CD4-positive, alpha-beta T cell treated with Interleukin-15 for 1 hour (primary cell): ENCODE measurements at places on chromosomes 7 and 10.

GRCh38 chr10:104032144-104032775 lies 53.4 kb downstream of the COL17A1 start:
- no peak for DNase-seq

DNA sequence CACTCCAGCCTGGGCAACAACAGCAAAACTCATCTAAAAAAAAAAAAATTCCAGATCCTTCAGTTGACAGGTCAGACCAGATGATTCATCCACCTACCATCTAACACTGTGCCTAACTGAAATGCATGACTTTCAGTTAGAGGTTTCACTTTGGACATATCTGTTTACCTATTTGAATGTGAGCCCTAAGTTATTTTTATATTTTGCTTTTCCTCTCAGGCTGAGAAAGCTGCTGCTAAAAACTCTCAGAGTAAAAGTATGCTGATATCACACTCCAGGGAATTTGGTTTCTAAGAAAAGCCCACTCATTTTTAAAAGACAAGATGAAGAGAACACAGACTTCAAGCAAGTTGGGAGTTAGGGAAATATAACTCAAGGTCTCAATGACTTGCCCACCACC lies 126.0 kb downstream of the SGMS1 start:
- no peak for DNase-seq

DNA sequence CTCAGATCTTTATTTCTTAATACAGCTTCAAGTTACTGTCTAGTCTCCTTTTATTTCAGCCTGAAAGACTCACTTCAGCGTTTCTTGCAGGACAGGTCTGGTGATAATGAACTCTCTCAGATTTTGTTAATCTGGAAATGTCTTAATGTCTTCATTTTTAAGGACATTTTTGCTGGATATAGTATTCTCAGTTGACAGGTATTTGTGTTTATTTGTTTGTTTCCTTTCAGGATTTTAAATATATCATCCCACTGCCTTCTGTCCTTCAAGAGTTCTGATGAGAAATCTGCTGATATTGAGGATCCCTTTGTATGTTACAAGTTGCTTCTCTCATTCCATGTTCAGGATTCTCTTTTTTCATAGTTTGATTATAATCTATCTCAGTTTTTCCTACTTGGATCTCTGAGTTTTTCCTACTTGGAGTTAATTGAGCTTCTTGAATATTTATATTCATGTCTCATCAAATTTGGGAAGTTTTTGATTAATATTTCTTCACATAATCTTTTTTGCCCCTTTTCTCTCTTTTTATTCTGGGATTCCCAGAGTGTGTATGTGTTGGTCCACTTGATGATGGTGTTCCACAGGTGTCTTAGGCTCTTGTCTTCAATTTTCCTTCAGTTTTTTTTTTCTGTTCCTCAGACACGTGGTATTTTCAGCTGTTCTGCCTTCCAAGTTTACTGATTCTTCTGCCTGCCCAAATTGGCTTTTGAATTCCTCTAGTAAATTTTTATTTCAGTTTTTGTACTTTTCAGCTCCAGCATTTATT lies 49.9 kb downstream of the PTEN start:
- no peak for DNase-seq

DNA sequence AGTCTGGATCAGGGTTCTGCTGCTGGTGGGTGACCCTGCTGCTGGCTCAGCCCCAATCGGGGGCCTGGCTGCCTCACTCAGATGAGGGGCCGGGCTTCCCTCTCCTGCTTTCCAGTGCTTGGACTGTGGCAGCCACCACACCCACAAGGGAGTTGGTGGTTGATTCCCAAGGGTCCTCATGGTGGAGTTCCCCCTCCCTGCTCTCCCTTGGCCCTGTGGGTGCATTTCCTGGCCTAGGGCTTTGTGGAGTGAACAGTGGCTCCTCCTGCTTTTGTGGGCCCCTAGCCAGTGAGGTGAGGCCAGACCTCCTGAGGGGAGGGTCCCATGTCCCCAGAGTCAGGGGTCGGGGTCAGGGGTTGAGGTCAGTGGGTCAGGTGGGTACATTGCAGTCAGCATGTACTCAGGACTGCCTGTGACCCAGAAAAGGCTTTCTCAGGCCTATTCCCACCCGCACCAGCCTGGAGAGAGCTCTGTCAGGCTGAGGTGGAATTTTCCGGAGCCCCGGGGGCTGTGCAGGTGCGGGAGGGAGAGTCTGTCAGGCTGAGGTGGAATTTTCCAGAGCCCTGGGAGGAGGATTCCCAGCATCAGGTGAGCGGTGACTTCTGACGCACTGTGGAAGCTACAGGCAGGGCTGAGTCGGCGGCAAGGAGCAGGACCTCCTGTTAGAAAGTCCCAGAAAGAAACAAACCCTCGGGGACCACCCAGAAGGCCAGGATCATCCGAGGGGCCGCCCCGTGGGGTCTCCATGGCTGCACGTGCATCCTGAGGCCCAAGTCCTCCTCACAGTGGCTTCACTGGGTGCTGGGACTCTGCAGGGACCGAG lies 94.4 kb upstream of the INSIG1 start:
- no peak for DNase-seq

DNA sequence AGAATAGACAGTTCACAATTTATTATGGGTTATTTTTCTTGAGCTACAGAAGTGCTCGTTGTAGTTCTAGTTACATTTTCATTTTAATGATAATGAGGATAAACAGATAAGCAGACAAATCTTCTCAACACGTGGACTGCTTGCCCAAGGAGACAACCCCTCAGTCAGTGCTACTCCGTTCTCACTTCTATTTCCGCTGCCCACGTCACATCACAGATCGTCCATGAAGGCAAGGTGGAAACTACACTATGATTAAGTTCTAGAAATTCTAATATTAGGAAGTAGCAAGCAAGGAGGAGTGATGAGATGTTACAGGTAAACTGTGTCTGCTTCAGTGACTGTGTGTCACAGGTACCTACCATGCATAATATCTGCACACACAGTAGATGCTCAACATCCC lies 210.5 kb downstream of the CHCHD3 start:
- no peak for DNase-seq

DNA sequence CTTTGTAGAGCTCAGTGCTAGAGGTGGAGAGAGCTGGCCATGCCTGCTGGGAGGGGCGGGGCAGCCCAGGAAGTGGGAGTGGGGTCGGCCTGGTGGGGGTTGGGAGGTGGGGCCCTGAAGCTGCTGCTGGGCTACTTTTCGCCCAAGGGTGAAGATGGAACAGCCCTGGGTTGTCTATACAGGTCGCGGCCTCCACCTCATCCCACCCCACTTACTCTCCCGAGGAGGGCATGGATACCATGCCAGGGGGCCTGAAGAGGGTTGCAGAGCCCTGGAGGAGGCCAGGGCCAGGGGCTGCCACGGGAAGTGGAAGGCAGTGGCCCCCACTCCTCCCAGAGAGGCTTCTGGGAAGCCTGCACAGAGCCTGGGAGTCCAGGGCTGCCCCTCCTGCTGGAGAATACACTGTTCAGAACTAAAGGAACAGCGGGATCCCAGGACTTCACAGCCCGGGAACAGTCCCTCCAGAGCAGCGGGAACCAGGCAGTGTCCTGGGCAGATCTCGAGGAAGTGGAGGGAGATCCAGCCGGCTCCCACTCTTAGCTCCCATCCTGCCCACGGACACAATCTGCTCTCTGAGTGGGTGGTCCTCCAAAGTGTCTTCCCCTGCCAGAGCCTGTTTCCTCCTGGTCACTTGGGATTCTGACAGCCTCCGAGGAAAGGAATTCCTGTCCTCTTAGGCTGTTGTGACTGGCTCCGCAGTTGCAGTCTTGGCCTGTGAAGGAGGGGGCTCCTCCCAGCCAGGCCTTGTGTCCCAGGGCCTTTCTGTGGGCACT lies 23.5 kb downstream of the MAT1A start:
- DNase-seq: no peak
